Ovary (tissue), 10 donors: ENCODE measurements at places on chromosomes 1 and 21. TPM values are rescaled to one million over a fixed set of nuclear protein-coding genes. Genes with fewer than 3 reads are reported as not detected.
A peak's percentile ranks its signal among the peaks of the same experiment; 100 is the strongest.

GRCh38 chr1:226702318-226702956 lies 36.6 kb downstream of the ITPKB start:
- H3K36me3 ChIP-seq, result no peaks in the 10 kb centered on the region
- H3K27me3 ChIP-seq, result no peaks in the 10 kb centered on the region
- DNase-seq, result no peak
- peak overlapping the region; percentile 58 for H3K4me3 ChIP-seq

- H3K27ac ChIP-seq, result no peak overlapping the region
- H3K4me3 ChIP-seq, result no peak overlapping the region
- H3K4me1 ChIP-seq, result no peaks in the 10 kb centered on the region
- no peak for DNase-seq
- H3K27me3 ChIP-seq, result no peaks in the 10 kb centered on the region
- H3K36me3 ChIP-seq, result no peaks in the 10 kb centered on the region
Measured at GRCh38 chr1:96206451-96206850, 515.1 kb upstream of the PTBP2 start.

SLC2A5 gene
- 3.4 TPM for total RNA-seq

DNA sequence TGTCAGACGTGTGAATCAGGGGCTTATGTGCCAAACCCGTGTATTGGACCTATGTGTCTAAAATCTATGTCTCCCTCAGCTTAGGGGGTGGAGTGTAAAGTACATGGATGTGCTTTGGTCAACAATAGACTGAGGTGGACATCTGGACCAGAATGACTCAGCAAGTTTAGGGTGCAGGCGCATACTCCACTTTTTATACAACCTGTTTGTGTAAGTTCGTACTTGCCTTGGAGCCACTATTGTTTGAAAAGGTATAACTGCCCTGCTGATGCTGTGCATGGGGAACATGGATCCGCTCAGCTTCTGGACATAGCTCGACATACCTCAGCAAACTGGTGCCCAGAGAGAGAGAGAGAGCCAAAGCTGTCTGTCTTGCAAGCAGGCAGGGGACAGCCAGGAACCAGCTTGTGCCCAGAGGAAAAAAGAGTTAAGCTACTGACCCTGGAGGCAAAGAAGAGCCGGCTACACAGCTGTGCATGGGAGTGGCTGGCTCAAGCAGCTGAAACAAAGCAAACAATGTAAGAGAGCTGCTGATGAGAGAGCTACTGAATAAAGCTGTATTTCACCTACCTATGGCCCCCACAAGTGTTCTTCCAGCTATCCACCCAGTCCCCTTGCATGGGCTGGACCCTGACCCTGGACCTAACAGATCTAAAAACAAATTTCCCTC lies 41.2 kb downstream of the GJA5 start:
- H3K4me3 ChIP-seq, result no peak overlapping the region
- H3K36me3 ChIP-seq, result no peaks in the 10 kb centered on the region
- no peak for DNase-seq

DNA sequence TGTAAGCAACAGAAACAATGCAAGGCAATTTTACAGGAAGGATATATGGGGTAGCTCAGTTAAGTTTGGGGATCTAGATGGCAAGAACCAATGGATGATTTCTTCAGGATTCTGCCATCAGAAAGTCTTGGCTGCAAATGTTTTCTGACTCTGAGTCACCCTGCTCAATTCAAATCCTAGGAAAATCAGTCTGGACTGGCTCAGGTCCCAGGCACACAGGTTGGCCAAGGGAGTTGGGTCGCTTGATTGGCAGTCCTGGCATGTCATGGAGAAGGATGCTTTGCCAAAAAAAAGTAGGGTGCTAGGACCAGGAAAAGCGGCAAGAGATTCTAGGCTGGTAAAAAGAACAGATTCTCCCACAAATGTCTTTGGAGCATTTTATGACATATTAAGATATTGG lies 28.9 kb upstream of the S1PR1 start:
- no peak for DNase-seq
- no peaks in the 10 kb centered on the region for H3K4me1 ChIP-seq

GRCh38 chr1:80607064-80607463 lies 1193.7 kb upstream of the ADGRL2 start:
- no peak overlapping the region for H3K27ac ChIP-seq
- no peaks in the 10 kb centered on the region for H3K4me1 ChIP-seq
- H3K27me3 ChIP-seq, result no peaks in the 10 kb centered on the region
- no peaks in the 10 kb centered on the region for H3K36me3 ChIP-seq
- DNase-seq, result no peak
- H3K4me3 ChIP-seq, result no peak overlapping the region

DNA sequence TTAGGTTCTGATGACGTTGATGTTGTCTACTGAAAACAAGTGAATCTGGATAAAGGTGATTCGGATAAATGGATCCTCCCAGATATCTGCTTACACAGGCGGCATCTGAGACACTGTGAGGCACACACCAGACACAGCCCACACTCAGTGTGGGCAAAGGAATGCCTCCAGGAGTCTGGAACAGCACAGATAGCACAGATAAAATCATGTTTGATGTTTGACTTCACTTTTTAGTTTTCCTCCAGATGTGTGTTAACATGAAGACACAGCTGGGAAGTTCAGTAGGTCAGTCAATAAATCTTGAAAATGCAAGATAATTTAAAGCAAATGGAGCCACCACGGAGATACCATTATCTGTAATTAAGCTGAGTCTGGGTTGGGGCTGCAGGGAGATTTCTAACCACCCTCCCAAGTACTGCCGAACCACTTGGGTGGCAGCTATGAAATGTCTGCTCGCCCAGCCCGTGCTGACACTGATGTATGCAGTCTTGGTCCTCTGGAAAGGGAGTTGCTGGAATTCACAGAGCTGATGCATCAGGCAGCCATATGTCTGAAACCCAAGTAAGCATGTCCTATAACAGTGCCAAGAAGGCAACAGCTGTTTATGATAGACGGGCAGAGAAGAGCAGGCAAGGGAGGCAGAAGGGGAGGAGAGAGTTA lies 11.7 kb downstream of the CAPN9 start:
- no peak overlapping the region for H3K4me3 ChIP-seq
- no peak for DNase-seq
- no peaks in the 10 kb centered on the region for H3K36me3 ChIP-seq
- peaks cover 2% of the 10 kb centered on the region for H3K4me1 ChIP-seq

DNA sequence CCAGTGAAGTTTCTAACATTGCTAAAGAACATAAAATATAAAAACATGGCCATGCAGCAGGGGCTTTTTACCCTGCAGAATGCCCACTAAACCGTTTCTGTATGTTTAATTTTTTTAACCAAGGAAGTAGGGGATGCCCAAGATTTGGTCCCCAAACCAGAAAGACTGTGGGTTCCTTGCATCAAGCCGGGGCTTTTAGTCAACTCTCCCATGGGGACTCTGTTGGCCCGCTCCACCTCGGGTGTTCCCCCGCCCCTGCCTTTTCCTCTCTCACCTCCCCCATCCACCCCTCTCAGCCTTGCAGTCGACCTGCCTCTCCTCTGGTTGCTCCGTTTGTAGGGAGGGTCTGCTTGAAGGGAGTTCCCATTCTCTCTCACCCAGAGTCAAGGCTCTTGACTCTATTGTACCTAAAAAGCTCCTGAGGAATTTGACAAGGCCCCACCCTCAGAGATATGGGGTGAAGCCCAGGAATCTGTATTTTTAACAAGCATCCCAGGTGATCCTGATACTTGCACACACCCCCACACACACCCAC lies 117.5 kb downstream of the TOMM20 start:
- DNase-seq, result no peak
- H3K4me3 ChIP-seq, result no peak overlapping the region
- H3K4me1 ChIP-seq, result no peaks in the 10 kb centered on the region

DNA sequence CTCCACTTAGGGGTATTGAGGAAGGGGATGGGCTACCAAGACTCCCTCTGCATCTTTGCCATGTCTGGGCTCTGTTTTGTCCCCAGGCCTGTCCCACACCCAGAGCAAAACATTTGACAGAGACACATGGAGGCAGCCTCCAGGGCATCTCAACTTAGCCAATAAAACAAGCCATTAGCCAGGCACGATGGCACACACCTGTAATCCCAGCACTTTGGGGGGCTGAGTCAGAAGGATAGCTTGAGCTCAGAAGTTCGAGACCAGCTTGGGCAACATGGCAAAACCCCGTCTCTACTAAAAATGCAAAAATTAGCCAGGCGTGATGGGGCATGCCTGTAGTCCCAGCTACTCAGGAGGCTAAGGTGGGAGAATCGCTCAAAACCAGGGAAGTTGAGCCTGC lies 120.3 kb upstream of the IPO9 start:
- DNase-seq, result no peak
- H3K27ac ChIP-seq, result no peak overlapping the region
- no peak overlapping the region for H3K4me3 ChIP-seq
- H3K27me3 ChIP-seq, result no peaks in the 10 kb centered on the region

DNA sequence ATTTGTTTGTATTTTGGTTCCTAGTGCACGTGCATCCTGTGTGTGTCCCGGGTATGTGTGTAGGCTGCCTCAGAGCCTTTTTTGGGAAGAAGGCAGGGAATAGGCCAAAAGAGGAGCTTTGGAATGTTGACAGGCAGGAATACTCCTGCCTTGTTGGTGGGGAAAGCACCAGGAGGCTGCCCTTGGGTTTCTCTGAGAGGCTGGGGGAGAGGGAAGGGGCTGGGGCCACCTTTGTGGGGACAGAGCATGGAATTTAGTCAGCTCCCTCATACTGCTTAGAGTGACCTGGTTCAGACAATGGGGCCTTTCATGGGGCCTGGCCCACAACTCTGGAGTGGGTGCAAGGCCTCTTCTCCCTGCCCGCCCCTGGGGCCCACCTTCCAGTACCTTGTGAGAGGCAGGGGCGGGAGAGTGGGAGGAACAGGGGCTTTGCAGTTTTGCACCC lies 31.3 kb downstream of the ACOT11 start:
- peaks cover 26% of the 10 kb centered on the region for H3K4me1 ChIP-seq
- DNase-seq, result no peak
- H3K36me3 ChIP-seq, result no peaks in the 10 kb centered on the region
- no peak overlapping the region for H3K4me3 ChIP-seq

GRCh38 chr1:221891708-221892107 lies 149.8 kb upstream of the DUSP10 start:
- no peaks in the 10 kb centered on the region for H3K27me3 ChIP-seq
- H3K4me1 ChIP-seq, result peaks cover 1% of the 10 kb centered on the region
- DNase-seq, result no peak
- H3K27ac ChIP-seq, result no peak overlapping the region
- no peak overlapping the region for H3K4me3 ChIP-seq
- H3K36me3 ChIP-seq, result no peaks in the 10 kb centered on the region

GRCh38 chr1:100250807-100251206 lies 1.2 kb upstream of the DBT start:
- H3K27ac ChIP-seq, result no peak overlapping the region
- H3K36me3 ChIP-seq, result no peaks in the 10 kb centered on the region
- no peaks in the 10 kb centered on the region for H3K27me3 ChIP-seq
- peaks cover 3% of the 10 kb centered on the region for H3K4me1 ChIP-seq
- H3K4me3 ChIP-seq, result no peak overlapping the region
- no peak for DNase-seq

C1orf122 gene
- 32.5 TPM for total RNA-seq

DNA sequence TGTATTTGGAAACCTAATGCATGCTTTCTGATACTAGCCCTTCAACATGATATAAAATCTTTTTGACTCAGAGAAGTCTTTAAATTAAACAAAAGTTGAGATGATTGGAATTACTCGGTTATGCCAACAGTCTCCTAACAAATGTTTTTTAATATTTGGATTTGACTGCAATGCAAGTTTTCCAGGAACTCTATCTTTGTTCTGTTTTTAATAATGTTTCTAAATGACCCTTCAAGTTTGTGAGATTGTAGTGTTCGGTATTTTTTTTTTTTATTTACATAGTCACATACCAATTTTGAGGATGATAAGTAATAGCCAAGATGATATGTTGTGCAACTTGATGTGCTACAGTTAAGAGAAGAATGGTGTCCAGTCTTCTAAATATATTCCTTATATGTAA lies 258.0 kb downstream of the FMN2 start:
- H3K4me1 ChIP-seq, result no peaks in the 10 kb centered on the region
- no peak overlapping the region for H3K4me3 ChIP-seq
- H3K27ac ChIP-seq, result no peak overlapping the region
- DNase-seq, result no peak
- no peaks in the 10 kb centered on the region for H3K27me3 ChIP-seq

- no peaks in the 10 kb centered on the region for H3K36me3 ChIP-seq
- H3K4me1 ChIP-seq, result peaks cover 2% of the 10 kb centered on the region
- no peak overlapping the region for H3K27ac ChIP-seq
- no peak overlapping the region for H3K4me3 ChIP-seq
- DNase-seq, result no peak
Measured at GRCh38 chr1:70890408-70890807, 157.2 kb downstream of the PTGER3 start.
